Activated CD8-positive, alpha-beta memory T cell treated with anti-CD3 and anti-CD28 coated beads for 1 hour (primary cell): ENCODE measurements at places on chromosomes 5 and 9.

DNA sequence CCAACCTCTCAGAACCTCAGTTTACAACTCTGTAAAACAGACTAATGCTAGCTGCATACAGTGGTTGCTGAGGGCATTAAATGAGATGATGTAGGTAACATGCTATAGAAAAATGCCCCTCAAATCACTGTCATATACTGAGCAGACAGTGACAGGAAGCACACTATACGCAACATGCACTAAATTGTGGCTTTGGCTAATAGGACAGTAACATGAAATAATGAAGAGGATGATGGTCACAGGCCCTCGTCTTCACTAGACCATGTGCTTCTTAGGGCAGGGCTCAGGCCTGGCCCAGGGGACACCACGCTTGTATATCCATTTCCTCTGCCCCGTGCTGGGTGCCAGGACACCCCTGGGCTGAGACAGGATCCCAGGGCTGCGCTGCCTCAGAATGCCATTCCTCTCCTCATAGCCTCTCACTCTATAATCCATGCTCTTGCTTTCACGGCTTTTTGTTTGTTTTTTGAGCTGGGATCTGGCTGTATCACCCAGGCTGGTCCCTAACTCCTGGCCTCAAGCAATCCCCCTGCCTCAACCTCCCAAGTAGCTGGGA lies 18.9 kb downstream of the CSF1R start:
- no peak for DNase-seq

DNA sequence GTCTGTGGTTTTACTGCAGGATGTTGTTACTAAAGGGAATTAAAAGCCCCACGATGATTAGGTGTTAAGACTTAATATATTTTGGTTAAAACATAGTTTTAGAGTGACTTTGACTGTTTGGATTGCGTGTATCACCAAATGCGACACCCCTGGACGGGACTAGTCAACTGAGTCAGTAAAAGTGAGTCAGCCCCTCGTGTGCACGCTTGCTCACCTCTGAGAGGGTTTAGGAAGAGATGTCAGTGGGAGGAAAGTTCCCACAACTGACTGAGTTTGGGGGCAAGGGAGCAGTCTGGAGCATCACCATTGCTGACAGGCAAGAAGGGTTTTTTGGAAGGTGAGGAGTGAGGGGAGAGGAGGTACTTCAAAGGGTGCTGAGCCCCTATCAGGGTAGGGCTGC lies 14.4 kb upstream of the DMRT3 start:
- no peak for DNase-seq

GRCh38 chr5:172436078-172436878 lies 18.0 kb downstream of the SH3PXD2B start:
- DNase-seq = no peak

- no peak for DNase-seq
These were observed 441.5 kb upstream of the CDH9 start for GRCh38 chr5:27479859-27480258.

DNA sequence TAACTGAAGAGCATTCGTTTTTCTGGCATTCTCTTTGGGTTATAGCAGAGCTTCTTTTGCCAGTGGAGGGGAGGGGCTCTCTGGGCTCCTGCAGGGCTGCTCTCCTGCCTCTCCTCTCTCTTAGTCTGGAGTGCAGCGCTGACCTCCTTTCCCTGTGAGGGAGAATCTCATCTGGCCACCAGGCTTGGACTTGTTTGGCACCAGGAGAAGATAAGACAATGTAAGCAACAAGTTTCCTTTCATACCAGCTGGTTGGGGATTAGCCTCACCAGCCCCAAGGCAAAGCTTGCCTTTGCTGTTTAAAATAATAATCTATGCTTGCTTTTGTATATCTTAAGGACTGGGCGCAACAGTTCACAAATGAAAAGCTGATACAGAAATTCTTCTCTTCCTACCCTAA lies 196.4 kb downstream of the TLE4 start:
- no peak for DNase-seq

- DNase-seq = no peak
These were observed 342.9 kb downstream of the SPOCK1 start for GRCh38 chr5:137156180-137156579.
